ENCODE measurements at places on chromosomes 1 and 21.

DNA sequence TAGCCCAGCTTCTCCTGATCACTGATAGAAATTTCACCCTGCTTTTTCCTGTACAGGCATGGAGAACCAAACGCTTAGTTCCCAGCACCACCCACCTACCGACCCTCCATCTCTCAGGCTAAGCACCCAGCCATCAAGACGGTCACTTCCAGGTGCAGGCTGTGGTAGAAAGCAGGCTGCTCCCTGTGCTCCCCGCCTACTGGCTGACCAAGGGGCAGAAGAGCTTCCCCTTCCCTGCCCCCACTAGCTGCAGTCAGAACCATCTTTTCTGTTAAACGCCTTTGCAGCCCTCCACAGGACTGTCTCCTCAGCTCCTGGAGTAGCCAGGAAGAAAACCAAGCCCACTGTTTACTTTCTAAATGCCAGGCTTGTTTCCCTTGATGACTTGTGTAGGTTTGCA lies 23.0 kb downstream of the SPATA46 start:
- DNase-seq: no peak

- DNase-seq: no peak
Observed at GRCh38 chr1:210504286-210504685, 175.6 kb downstream of the HHAT start.

- no peak for DNase-seq
Observed at GRCh38 chr1:93438716-93439115, 9.2 kb upstream of the FNBP1L start.

- DNase-seq: no peak
Observed at GRCh38 chr1:168617974-168618750, 41.8 kb downstream of the XCL1 start.

GRCh38 chr1:72105201-72105600 lies 177.1 kb downstream of the NEGR1 start:
- DNase-seq: no peak

DNA sequence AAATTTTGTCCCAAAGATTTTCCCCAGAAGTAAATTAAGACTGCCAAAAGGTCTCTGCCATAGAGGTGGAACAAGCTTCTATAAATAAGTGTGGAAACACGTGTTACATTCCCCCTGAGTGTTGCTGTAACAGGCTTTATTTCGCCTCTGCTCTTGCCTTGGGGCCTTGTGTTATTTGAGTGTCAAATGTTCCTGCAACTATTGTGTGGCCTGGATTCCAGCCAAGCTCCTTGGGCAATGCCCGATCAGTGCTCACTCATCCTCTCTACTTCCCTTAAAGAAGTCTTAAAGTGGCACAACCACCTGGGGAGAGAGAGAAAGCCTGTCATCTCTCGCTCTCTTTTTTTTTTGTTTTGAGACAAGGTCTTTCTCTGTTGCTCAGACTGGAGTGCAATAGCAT lies 156.7 kb downstream of the NR5A2 start:
- DNase-seq: no peak

DNA sequence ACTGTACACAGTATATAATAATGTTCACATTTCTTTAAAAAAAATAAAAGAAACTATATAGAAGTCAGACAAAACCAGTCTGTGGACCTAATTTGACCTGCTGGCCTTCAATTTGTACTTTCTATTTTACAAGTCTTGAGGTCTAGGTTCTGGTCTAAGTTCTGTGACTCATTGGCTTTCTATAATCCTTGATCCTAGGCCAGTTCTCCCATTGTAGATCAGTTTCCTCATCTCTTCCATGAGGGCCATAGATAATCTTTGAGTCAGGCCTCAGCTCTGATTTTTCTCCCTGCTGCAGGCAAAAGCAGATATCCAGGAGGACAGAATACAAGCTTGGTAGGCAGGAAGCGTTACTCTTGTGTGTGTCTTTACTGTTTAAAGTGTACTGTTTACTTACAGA lies 603.7 kb upstream of the CAMK1G start:
- DNase-seq: no peak

- no peak for DNase-seq
Observed at GRCh38 chr1:208866386-208866955, 622.3 kb upstream of the PLXNA2 start.

DNA sequence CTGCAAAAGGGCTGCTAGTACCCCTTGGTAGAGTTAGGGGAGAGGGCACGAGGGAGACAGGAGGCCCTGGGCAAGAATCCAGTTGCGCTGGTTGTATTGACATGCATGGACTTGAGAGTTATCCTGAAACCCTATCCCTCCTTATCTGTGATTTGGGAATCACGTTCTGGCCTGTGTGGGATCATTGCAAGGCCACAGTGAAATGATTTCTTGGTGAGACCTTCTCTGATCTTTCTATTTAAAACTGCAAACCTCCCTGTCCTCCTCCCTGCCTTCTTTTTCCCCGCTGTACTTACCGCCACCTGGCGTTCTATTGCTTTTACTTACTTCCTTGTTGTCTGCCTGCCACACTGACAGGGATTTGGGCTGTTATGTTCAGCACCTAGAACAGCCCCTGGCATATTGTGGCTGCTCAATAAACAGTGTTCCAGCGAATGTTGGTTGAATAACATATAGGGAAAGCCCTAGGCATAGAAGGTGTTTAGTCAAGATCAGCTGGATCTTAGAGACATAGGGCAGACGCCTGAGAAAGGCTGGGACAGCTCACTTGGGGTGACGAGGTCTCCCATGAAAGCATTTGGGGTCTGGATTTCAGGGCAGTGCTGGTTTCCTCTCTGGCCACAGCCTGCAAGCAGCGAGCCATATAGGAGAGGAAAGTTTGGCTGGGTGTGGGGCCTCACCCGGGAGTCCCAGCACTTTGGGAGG lies 25.6 kb downstream of the ALPL start:
- DNase-seq: peak; percentile 62

DNA sequence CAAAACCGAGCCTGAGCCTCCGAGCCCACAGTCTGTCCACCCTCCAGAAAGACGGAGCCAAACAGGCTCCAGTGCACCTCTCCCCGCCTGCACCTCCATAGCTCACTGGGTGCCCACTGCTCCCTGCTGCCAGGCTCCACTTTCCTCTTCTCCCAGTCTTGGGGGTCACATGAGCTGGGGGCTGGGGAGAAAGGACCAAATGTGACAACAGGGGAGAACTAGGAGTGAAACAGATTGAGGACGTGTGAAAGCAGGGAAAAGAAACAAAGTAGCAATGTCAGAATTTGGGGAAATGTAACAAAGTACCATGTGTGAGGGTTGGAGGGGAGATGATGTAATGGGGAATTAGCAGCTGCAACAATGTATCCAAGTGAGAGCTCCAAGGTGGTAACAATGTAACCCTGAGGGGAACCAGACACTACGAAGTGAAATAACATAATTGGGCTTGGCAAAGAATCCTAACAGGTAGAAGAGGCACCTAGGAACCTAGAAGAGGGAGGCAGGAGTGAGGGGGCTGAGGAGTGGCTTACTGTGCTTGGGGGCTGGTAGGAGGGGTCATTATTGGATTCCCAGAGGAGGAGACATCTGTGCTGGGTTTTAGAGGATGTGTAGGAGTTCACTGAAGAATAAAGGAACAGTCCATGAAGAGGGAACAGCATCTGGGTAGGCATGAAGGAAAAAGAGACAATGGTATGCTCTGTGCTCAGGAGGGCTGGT lies 12.5 kb downstream of the SDC3 start:
- DNase-seq: no peak

GRCh38 chr1:36274201-36274600 lies 32.0 kb upstream of the SH3D21 start:
- no peak for DNase-seq

- no peak for DNase-seq
Observed at GRCh38 chr1:46408356-46409062, 14.4 kb downstream of the FAAH start.

DNA sequence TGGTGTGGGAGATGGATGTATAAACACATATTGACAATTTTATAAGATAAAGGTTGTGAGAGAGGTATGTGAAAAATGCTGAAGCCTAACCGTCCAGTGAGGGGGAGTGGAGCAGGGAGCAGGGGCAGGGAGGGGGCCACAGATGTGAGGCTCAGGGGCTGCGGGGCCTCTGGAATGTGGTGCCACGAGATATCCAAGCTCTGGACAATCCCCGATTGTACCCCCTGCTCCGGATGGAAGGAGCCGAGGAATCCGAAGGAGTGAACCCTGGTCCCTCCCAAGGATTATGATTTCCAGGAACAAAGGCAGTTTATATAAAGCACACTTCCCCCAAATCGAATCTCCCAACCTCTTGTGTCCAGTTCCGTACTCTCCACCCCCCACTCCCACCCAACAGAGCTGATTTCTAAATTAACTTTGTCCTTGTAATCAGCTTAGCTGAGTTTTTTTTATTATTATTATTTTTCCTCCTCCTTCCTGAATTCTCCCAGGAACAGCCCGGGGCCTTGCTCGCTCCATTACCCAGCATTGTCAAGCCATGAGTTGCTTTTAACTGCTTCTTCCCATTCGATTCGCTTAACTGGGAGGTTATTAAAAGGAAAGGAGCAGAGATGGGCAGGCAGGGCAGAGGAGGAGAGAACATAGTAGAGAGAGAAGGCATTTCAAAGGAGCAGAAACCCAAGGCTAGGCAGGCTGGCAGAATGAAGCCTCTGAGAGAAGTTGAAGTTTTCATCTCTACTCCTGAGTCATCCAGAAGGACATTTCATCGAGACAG lies 9.4 kb downstream of the KIRREL1 start:
- no peak for DNase-seq

GRCh38 chr1:172024516-172024915 lies 183.2 kb downstream of the DNM3 start:
- no peak for DNase-seq

- no peak for DNase-seq
Observed at GRCh38 chr1:1244192-1244811, 2.2 kb downstream of the C1QTNF12 start.

- no peak for DNase-seq
Observed at GRCh38 chr1:26045722-26046245, at the start of gene SLC30A2. Gene SLC30A2 (minus strand): TSS chr1:26046118. CDS start chr1:26045896, 222 bp downstream.

GRCh38 chr1:70420320-70420719 lies 9.3 kb downstream of the CTH start:
- DNase-seq: no peak

DNA sequence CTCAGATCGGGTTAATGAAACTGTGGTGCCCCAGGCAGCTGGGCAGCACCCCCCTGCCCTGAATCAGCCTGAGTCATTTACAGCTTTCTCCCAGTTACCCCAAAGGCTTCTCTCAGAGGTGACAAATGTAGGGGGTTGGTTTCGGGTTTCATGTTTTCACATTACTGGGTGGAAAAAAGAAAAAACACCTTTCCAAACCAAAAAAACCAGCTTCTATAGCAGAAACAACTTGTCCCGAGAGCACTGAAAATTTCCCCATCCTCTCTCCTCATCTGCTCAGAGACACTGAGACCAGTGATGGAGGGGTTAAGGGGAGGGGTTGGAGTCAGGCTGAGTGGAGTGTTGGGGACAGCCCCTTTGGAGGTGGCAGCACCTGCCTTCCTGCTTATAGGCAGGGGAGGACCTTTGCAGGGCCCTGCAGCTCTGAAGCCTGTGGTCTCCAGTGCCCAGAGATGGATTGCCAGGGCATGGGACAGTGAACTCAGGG lies 15.6 kb downstream of the UTP11 start:
- DNase-seq: no peak

DNA sequence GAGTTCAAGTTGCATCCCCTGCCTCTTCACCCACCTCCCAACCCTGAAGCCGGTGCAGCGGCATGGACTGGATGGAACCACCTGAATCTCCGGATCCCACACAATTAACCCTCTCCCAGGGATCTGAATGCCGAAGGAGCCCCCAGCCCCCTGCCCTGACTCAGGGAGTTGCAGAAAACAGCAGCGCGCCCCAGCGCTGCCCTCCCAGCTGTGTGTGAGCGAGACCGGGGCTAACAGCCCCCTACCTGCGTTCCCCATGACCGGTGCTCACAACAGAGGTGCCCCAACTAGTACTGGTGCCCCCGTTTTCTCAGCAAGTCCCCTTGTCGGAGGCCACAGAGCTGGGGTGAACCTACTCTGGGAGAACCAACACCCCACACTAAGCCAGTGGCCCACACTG lies 136.8 kb downstream of the PRDM16 start:
- DNase-seq: no peak

- DNase-seq: no peak
Observed at GRCh38 chr1:234494049-234494448, 15.1 kb upstream of the TARBP1 start.

GRCh38 chr1:84271441-84272151 lies 29.9 kb upstream of the SAMD13 start:
- DNase-seq: no peak

DNA sequence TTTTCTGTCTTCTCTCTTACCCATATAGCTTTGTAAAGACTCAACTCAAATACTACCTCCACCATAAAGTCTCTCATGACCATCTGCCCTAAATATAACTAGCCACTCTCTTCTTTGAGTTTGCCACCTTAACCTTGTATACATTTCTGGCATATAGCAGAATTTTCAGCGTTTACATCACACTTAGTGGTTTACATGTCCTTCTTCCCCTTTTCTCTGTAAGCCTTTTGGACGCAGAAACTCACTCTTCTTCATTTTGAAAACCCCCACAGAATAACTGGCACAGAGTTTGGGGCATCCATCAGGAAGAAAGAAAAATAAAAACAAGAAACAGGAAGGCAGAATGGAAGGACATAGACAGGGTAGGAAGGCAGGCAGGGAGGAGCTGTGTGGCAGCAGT lies 131.8 kb upstream of the DUSP10 start:
- no peak for DNase-seq

- DNase-seq: no peak
Observed at GRCh38 chr1:161185282-161185682, 8.0 kb upstream of the B4GALT3 start.

GRCh38 chr1:1393428-1393827 lies 5.7 kb downstream of the CCNL2 start:
- no peak for DNase-seq

DNA sequence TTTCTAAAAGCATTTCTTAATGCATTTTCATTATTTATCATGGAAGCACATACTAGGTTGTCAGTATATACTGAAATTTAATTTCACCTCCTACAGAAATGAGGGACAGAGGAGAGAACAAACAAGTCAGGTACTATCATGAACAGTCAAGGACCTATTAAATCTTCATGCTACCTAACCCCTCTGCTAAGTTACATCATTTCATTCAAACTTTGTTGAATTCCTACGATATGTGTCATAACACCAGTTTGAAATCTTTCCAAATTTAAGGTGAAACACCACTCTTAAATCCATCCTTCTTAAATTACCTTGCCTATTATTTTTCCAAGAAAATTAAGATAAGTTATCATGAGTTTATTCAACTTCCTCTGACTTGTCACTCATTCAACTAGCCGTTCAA lies 78.9 kb downstream of the DENND1B start:
- DNase-seq: no peak

DNA sequence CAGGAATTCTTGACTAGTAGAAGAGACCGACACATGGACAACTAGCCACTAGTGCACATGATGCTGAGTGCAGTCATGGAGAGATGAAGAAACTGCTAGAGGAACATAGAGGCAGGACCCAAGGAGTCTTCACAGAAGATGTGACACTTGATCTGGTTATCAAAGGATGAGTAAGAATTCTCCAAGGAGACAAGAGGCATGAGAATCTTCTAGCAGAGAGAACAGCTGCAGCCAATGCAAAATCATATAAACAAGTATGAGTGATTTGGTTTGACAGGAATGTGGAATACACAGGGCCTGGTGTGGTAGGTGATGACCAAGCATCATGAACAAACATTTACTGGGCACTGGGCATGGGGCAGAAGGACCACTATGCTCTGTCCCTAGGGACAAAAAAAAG lies 140.9 kb upstream of the CTTNBP2NL start:
- DNase-seq: no peak

GRCh38 chr1:166090244-166090643 lies 76.6 kb downstream of the FAM78B start:
- no peak for DNase-seq

GRCh38 chr1:102772831-102773230 lies 335.5 kb downstream of the COL11A1 start:
- no peak for DNase-seq
